Skin of body (tissue), 3 donors: ENCODE measurements at places on chromosomes 16 and 17.

DNA sequence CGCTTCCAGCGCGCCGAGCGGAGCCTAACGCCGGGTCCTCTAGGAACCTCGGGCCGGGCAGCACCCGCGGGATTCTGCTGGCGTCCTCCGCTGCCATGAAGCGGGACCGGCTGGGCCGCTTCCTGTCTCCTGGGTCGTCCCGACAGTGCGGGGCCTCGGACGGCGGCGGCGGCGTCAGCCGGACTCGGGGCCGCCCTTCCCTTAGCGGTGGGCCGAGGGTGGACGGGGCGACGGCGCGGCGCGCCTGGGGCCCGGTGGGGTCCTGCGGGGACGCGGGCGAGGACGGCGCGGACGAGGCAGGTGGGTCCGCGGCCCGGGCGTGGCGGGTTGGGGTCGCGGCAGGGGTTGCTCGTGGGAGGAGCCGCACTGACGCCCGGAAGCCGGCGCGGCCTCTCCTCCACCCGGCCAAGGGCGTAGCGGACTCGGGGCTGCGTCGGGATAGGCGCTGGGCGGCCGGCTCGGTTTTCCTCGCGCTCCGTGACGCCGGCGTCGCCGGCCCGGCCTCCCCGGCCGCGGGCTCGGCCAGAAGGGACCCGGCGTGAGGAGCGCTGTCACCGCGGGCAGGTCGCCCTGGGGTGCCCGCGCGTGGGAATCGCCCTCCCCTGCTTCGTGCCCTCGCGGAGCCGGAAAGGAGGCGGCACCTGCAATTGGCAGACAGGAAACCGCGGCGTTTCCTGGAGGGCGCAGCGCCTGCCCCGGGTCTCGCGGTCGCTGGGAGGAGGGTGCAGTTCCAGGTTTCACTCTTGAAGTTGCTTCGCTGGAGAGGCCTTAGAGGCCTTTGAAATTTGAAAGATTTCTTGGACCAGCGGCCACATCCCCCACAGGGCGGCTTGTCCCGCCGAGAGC is 432 bp downstream of the ZNF276 start:
- DNase-seq, result no peak

- no peak for DNase-seq
Measured at GRCh38 chr16:9134739-9135138, 43.3 kb downstream of the HAPSTR1 start.

GRCh38 chr16:81080233-81080632 is 3.2 kb upstream of the C16orf46 start:
- no peak for DNase-seq

DNA sequence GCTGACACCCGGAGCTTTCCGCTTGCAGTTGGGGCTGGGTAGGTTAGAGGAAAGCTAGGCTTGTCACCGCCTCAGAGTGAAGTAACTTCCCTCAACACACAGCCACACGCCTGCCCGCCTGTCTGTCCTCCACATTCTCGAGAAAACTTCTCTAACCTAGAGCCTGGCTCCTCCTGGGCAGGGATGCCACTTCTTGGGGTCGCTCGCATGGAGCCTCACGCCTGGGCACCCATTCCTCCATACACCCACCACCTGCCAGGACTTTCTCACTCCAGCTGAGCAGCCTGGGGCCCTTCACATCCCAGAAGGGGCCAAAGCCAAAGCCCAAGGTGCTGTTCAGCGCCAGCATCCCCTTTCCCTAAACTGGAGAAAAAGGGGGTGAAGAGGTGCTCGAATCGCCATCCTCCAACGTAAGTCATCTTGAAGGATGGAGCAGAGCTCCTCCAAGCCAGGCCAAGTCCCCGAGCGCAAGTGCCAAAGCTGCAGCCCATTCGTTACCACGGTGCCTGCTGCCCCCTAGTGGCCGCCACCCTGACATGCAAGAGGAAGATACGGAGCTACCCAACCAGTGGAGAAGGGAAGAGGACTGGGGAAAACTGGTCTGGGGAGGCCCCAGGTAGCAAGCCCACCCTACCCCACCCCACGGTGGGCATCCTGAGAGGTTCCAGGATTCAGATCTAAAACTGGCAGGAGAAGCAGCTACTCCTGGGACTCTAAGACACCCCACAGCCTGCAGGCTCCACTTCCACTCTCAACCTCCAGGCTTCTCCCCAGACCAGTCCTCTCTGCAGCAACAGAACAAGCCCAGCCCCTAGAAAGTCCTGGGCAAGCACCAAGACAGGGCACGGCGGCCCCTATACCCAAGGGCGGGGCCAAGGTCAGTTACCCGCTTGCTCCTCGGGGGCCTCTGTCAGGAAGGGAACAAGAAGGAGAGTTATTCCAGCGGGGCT is 63.1 kb downstream of the MYO18A start:
- DNase-seq, result no peak

GRCh38 chr16:58474296-58474695 is 25.6 kb upstream of the NDRG4 start:
- DNase-seq, result no peak

- no peak for DNase-seq
Measured at GRCh38 chr16:70250748-70251628, 752 bp downstream of the EXOSC6 start.

GRCh38 chr17:78588258-78589030 is 11.2 kb upstream of the DNAH17 start:
- DNase-seq, result no peak

GRCh38 chr17:57538736-57539456 is 206.2 kb downstream of the CCDC182 start:
- DNase-seq, result no peak

DNA sequence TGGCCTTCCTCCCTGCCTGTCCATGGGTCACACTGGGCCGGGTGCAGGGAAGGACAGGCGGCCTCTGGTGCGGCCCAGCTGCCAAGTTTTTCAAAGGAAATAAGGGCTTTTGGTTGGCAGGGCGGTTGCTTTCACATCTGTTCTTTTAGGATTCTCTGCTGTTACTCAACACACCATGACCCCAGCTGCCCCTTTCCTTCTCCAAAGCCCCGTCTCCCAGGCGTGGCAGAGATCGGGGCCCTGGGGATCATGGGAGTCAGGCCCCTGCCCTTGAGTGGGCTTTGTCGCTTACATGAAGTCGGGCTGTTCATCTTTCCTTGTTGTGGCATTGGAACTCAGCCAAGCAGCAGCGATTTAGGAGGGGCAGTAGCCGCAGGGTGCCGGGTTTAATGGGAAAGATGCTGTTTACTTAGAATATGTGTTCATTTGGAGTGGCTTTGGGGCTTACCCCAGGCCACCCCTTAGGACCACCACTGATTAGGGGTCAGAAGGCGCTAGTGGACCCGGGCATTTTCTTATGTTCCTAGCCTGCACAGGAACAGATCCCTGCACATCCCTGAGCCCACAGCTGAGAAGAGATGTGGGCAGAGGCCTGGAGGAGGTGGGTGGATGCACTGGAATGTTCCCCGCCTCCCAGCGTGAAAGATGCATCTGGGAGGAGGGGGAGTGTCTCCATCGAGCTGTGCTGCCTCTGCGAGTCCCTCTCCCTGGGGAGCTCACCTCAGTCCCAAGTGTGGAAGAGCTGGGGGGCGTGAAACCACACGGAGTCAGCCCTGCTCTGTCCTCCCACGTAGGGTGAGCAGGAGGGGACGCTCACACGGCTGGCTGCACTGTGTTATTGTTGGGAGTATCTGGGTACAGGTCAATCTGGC is 6.8 kb upstream of the ADCY7 start:
- DNase-seq, result no peak

- peak; percentile 7 for DNase-seq
Measured at GRCh38 chr17:69093279-69093789, 32.6 kb upstream of the ABCA9 start.

GRCh38 chr17:7922845-7923628 is 6.6 kb downstream of the KCNAB3 start:
- peak; percentile 76 for DNase-seq

DNA sequence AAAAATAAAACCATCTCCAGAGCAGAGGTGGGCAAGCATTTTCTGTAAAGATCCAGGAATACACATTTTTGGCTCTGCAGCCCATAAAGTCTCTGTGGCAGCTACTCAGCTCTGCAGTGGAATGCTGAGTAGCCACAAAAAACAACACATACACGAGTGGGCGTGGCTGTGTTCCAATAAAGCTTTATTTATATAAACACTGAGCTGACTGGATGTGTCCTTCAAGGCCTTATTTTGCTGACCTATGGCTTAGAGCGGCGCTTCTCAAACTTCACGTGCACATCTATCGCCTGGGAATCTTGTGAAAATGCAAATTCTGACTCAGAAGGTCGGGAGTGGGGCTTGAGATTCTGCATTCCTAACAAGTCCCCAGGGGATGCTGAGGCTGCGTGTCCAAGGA is 39.7 kb downstream of the XYLT1 start:
- no peak for DNase-seq

DNA sequence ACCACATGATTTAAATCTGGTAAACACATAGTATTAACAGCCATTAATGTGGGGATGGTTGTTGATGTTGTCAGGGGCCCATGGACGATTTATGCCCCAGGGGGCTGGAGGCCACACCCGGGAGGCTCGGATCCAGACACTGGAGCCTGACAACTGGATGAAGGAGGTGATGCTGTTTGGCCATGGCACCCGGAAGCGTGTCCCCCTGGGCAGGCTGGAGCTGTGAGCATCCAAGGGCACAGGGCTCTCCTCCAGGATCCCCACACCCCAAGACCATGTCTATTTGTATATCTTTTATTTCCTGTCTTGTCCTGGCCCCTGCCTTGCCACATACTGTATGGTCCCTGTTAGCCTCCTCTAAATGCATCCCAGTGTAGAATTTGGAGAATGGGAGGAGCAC is 4.6 kb downstream of the RSAD1 start:
- no peak for DNase-seq

- no peak for DNase-seq
Measured at GRCh38 chr17:2468270-2468669, 43.4 kb downstream of the METTL16 start.

- no peak for DNase-seq
Measured at GRCh38 chr17:40529991-40530390, 28.6 kb upstream of the TNS4 start.

DNA sequence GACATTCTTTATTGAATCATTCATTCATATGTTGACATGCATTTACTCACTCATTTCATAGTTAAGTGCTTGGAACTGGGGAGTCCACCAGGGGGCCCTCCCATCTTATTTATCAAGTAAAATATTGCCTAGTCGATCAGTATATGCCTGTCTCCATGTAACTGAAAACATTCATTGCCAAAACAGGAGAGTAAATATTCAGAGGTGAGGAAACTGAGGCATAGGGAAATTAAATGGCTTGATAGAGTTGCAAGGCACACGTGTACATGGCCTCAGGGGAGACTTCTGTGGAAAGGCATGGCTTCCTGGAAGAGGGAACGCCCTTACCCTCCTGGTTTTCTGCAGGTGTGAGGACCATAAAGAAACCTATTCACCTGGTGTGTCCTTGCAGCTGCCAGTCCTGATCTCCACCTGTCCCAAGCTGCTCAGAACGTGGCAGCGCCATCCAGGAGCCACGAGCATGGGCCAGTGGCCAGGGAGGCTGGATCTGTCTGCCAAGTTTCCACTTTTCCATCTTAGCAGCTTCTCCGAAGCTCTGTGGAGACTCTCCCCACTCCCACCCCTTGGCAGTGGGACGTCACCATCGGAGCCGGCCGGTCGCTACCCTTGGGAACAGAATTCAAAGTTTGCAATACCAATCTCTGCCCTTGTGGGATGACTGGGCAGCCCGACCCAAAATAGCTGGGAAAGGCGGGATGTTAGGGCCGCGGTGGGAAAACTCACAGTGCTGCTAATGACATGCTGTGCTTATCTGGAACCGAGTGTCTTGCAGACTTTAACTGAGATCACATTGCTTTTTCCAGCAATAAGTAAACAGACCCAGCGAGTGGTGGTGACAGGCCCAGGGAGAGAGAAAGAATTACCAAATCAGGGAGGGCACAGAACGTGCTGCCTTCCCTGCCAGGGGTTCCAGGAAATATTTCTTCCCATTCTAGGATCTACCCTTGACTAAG is 4.1 kb upstream of the C1QTNF1 start:
- peak; percentile 56 for DNase-seq

DNA sequence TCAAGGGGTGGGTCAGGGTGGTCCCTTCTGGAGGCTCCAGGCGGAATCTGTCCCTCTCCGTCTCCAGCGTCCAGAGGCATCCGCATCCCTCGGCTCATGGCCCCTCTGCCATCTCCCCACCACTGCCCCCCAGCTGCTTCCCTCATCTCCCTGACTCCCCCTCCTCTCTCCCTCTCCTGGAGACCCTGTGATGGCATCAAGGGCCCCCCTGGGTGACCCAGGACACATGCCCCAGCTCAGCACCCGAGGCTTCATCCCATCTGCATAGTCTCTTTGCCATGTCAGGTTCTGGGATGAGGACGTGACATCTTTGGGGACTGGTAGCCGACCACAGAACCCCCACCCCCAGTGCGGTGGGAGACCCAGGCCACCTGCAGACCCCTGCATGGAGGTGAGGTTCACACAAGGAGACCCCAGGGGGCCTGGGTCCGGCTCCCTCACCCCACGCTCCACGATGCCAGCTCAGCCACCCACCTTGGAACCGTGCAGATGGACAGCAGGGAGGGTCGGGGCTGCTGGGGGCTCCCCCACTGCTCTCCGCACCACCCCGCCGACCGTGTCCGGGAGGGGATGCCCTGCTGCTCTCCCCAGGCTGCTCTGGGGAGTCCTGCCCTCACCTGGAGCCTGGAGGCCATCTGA is 3.8 kb downstream of the SECTM1 start:
- no peak for DNase-seq

- DNase-seq, result peak; percentile 16
Measured at GRCh38 chr17:31596382-31597323, 205.2 kb downstream of the RAB11FIP4 start.

GRCh38 chr17:59842901-59843652 is 49.7 kb downstream of the TUBD1 start:
- DNase-seq, result no peak

- no peak for DNase-seq
Measured at GRCh38 chr16:82146556-82146955, 23.5 kb downstream of the MPHOSPH6 start.

- no peak for DNase-seq
Measured at GRCh38 chr17:6699997-6700947, 12.9 kb downstream of the SLC13A5 start.

DNA sequence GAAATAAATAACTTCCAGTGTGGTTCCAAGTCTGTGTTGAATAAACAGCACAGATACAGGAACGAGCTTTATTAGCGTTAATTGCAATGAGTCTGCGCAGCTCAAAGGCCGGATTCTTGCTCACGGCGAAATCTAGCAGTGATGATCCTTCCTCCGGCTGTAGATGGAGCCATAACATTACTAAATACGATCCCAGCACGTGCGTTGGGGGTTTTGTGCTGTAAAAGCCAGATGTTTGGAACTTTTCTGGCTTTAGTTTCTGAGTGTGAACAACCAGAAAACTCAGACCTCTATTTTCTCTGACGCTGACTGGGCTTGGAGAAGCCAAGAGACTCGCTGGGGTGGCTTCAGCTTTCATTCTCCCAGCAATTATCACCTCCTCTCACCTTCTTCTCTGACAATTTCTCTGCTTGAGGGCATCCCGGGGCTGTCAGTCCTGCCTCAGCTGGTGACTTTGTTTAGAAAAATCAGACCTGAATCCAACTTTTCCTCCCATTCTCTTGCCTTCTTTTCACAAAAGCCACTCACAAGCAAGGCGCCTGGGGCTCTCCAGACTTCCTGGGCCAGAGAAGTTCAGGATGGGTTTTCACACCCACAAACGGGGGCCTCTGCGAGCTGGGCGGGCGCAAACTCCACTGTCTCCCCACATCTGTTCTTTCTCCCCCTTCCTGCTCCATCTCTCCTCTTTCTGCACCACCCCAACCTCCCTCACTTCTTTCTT is 47.1 kb upstream of the AKTIP start:
- DNase-seq, result peak; percentile 98

GRCh38 chr16:81520560-81521135 is 76.0 kb downstream of the CMIP start:
- DNase-seq, result no peak
